Stimulated activated CD8-positive, alpha-beta memory T cell treated with anti-CD3 and anti-CD28 coated beads, Interleukin-7, amount 100 ng/mL, for 1 hour (primary cell): ENCODE measurements at places on chromosomes 1 and 21.

DNA sequence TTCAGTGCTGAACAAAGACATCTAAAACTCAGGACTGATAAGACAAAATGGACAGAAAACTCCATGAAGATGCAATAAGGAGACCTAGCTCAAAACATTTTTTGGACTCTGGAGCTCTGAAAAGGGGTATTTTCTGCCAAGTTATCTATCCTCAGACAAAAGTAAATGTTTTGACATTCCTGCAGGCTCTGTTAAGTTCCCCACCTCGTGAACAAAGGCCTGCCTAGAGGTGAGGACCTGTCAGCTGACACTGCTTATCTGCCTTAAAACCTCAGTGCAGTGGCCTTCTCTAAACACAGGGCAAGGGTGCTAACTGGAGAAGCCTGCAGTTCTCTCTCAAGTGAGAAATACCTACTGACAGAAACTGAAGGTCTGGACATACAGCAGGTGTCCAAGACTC lies 41.1 kb downstream of the COLGALT2 start:
- no peak for DNase-seq

GRCh38 chr1:193458628-193459027 lies 272.2 kb upstream of the B3GALT2 start:
- no peak for DNase-seq

- DNase-seq, result no peak
These were observed 16.9 kb downstream of the SLC45A3 start for GRCh38 chr1:205663286-205663936.

DNA sequence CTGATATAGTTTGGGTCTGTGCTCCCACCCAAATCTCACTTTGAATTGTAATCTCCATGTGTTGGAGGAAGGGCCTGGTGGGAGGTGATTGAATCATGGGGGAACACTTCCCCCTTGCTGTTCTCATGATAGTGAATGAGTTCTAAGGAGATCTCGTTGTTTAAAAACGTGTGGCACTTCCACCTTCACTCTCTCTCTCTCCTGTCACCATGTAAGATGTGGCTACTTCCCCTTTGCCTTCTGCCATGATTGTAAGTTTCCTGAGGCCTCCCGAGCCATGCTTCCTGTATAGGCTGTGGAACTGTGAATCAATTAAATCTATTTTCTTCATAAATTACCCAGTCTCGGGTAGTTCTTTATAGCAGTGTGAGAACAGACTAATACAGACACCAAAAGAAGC lies 40.4 kb downstream of the FRRS1 start:
- no peak for DNase-seq
